Activated naive CD4-positive, alpha-beta T cell treated with anti-CD3 and anti-CD28 coated beads for 36 hours (primary cell): ENCODE measurements at places on chromosomes 12 and 14. TPM values are rescaled to one million over a fixed set of nuclear protein-coding genes. Genes with fewer than 3 reads are reported as not detected.

GRCh38 chr12:52203079-52203921, 11.5 kb upstream of the KRT80 start:
- no peaks in the 10 kb centered on the region for H3K36me3 ChIP-seq
- H3K27ac ChIP-seq = no peak overlapping the region
- peaks cover 6% of the 10 kb centered on the region for H3K4me1 ChIP-seq
- peaks cover 7% of the 10 kb centered on the region for H3K27me3 ChIP-seq
- no peak overlapping the region for H3K4me3 ChIP-seq
- DNase-seq = peak; percentile 37

Gene EPYC
- total RNA-seq = not detected

- DNase-seq = no peak
- H3K27me3 ChIP-seq = no peaks in the 10 kb centered on the region
- no peak overlapping the region for H3K4me3 ChIP-seq
- peaks cover 22% of the 10 kb centered on the region for H3K36me3 ChIP-seq
Measured at GRCh38 chr12:120721866-120722265, 3.8 kb upstream of the ACADS start.

Gene RND1
- total RNA-seq = 7.4 TPM

DNA sequence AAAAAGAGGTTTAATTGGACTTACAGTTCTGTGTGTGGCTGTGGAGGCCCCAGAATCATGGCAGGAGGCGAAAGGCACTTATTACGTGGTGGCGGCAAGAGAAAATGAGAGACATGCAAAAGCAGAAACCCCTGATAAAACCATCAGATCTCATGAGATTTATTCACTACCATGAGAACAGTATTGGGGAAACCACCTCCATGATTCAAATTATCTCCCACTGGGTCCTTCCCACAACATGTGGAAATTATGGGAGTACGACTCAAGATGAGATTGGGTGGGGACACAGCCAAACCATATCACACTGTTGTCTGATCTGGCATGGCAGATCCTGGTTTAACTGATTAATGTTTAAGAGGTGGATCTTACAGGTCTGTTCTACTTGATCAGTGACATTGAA, 5.6 kb downstream of the DDX47 start:
- peaks cover 42% of the 10 kb centered on the region for H3K36me3 ChIP-seq
- H3K27ac ChIP-seq = no peak overlapping the region
- no peak for DNase-seq
- H3K4me1 ChIP-seq = peaks cover 65% of the 10 kb centered on the region

Gene EML1
- 1.2 TPM for total RNA-seq

DNA sequence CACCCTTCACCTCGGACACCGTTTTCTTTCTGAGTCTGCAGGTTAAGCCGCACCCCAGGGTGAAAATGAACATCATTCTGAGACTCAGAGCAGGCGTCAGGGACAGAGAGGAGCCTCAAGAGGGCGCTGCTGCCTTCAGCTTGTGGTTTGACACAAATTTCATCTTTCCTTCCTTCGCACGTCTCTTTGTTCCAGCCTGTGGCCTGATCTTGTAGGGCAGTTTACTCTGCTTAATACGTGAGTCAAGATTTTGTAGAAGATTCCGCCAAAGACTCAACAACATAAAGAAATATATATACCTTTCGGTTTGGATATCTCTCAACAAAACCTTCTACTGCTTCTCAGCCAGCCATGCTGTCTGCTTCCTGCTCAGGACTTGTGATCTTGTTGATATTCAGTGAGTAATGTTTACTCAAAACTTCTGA, 329.3 kb upstream of the OR4E1 start:
- peak overlapping the region; percentile 77 for H3K4me3 ChIP-seq
- H3K27ac ChIP-seq = peak overlapping the region; percentile 90
- DNase-seq = peak; percentile 86
- peaks cover 26% of the 10 kb centered on the region for H3K4me1 ChIP-seq
- H3K27me3 ChIP-seq = no peaks in the 10 kb centered on the region

Gene SPTSSA
- 6.2 TPM for total RNA-seq

GRCh38 chr12:95083471-95083870, 10.1 kb upstream of the NR2C1 start:
- no peaks in the 10 kb centered on the region for H3K36me3 ChIP-seq
- peaks cover 2% of the 10 kb centered on the region for H3K4me1 ChIP-seq
- H3K27me3 ChIP-seq = no peaks in the 10 kb centered on the region
- no peak overlapping the region for H3K4me3 ChIP-seq
- H3K27ac ChIP-seq = no peak overlapping the region
- DNase-seq = no peak

Gene MYH6
- total RNA-seq = not detected

Gene COPZ1
- 105 TPM for total RNA-seq

GRCh38 chr12:119178544-119179334, at the start of gene HSPB8:
HSPB8 (plus strand) TSS chr12:119178931; CDS start chr12:119179313, 382 bp downstream.
- H3K4me3 ChIP-seq = no peak within 1 kb of the TSS
- H3K4me1 ChIP-seq = no peaks in the 10 kb centered on the region
- peaks cover 7% of the 10 kb centered on the region for H3K27me3 ChIP-seq
- no peaks in the 10 kb centered on the region for H3K36me3 ChIP-seq

Gene NEUROD4
- total RNA-seq = not detected

- no peak for DNase-seq
- H3K27me3 ChIP-seq = no peaks in the 10 kb centered on the region
- no peaks in the 10 kb centered on the region for H3K36me3 ChIP-seq
- H3K27ac ChIP-seq = no peak overlapping the region
Measured at GRCh38 chr14:22668863-22669262, 24.7 kb upstream of the OR6J1 start.

Gene KERA
- total RNA-seq = not detected

Gene EDDM3A
- not detected for total RNA-seq

DNA sequence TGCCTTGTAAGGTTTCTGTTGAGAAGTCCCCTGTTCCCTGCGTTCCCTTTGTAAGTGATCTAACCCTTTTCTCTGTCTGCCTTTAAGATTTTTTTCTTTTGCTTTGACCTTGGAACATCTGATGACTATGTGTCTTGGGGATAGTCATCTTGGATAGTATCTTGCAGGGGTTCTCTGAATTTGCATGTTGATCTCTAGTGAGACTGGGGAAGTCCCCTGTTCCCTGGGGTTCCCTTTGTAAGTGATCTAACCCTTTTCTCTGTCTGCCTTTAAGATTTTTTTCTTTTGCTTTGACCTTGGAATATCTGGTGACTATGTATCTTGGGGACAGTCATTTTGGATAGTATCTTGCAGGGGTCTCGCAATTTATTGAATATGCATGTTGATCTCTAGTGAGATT, 38.2 kb upstream of the TMX1 start:
- no peak overlapping the region for H3K27ac ChIP-seq
- H3K4me1 ChIP-seq = no peaks in the 10 kb centered on the region

GRCh38 chr14:104331871-104332605, 193.7 kb downstream of the KIF26A start:
- no peaks in the 10 kb centered on the region for H3K27me3 ChIP-seq
- no peaks in the 10 kb centered on the region for H3K36me3 ChIP-seq
- DNase-seq = no peak
- no peak overlapping the region for H3K27ac ChIP-seq

Gene TGM1
- 13.5 TPM for total RNA-seq

GRCh38 chr14:88852632-88853031, 28.2 kb downstream of the TTC8 start:
- no peaks in the 10 kb centered on the region for H3K36me3 ChIP-seq
- H3K27me3 ChIP-seq = no peaks in the 10 kb centered on the region
- no peaks in the 10 kb centered on the region for H3K4me1 ChIP-seq

Gene RNASE1
- not detected for total RNA-seq

- peak overlapping the region; percentile 70 for H3K4me3 ChIP-seq
- no peaks in the 10 kb centered on the region for H3K36me3 ChIP-seq
- DNase-seq = peak; percentile 34
- peaks cover 57% of the 10 kb centered on the region for H3K4me1 ChIP-seq
- H3K27ac ChIP-seq = peak overlapping the region; percentile 92
Measured at GRCh38 chr12:9707356-9707755, 25.5 kb downstream of the CLECL1 start.

DNA sequence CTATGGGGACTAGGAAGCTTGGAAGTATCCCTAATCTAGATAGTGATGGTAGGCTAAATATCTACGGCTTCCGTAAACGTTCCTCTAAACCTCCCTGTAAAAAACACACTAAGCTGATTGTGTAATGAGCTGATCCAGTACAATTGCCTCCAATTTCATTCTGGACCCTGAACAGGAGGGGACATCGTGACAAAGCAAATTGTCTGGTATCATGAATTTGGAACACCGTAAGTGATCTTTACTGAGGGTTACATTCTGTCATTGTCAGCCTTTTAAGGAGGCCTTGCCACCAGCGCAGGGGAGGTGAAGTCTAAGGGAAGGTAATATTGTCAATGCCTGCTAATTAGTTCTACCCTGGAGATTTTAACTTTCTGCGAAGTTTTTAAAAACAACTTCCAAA, 487 bp upstream of the MGST1 start:
- H3K27me3 ChIP-seq = peaks cover 11% of the 10 kb centered on the region
- H3K4me1 ChIP-seq = no peaks in the 10 kb centered on the region
- no peak for DNase-seq
- no peak overlapping the region for H3K27ac ChIP-seq

GRCh38 chr12:129481921-129482320, 421.9 kb downstream of the TMEM132D start:
- H3K4me3 ChIP-seq = no peak overlapping the region
- no peak overlapping the region for H3K27ac ChIP-seq
- no peak for DNase-seq
- no peaks in the 10 kb centered on the region for H3K36me3 ChIP-seq
